ENCODE measurements at places on chromosomes 6 and 20.

DNA sequence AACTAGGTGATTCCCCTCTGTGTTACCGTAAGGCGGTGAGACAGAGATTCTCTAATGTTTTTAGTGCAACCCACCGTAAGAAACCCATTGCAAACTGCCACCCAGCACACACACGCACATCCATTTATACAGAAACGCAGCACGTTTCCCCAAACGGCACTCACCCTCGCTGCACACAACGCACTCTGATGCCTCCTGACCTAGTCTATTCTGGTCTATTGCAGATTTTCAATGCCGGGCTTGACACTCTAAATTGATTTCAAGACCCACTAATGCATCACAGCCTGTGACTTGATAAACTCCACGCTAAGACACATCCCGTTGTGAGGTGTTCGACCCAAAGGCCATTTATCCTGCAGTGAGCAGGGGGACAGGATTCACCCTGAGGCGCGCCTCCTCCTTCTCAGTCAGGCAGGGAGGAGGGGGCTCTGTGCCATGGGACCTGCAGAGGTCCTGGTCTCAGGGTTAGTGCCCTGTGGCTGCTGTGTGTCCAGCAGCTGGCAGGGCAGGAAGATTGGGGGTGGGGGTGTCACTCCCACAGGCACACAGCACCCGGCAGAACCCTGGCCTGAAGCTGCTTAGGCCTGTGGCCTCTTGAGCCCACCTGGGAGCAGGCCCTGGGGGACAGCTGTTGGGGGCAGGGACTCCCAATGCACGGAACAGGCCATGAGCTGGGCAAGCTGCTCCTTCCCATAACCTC is 335.6 kb downstream of the PREX1 start:
- no peak for DNase-seq

DNA sequence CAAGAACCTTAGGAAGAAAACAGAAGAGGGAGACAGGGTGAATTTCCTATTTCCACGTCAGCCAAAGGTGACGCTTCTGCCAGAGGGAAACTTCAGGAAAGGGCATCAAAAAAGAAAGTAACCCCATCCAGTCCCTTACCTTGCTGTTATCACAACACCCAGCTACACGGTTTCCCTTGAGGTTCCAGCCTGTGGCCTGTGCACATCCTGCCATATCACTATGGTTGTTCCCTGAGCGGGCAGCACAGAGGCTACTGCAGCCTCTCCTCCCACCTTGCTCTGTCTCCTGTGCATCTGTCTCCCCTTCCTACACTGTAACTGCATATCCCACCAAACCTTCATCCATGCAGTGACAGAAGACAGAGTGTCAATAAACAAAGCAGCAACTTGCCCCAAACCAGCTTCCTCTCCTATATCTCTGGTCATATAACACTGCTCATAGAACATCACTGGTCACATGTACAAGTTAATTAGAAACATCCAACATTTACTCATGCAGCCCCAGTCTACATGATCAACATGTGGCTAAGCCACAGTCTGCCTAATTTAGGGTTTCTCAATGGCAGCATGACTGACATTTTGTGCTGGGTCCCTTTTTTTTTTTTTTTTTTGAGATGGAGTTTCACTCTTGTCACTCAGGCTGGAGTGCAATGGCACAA is 54.7 kb downstream of the GFOD1 start:
- no peak for DNase-seq

DNA sequence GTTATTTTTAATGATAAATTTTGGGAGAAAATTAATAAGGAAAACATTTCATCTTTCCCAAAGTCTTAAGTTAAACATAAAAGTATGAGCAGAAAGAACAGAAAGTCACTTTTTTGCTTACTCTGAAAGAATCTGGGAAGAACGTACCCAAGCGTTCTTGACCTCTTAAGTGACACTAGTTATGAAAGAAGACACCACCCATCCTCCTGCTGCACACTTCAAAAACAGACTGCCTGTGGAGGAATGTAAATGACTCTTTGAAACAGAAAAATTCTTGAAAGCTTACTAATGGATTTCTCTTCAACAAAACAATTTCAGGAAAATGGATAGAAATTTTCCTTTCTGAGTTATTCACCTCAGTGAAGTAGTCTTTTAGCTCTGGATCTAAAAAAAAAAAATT is 227.7 kb downstream of the MEI4 start:
- DNase-seq = no peak

DNA sequence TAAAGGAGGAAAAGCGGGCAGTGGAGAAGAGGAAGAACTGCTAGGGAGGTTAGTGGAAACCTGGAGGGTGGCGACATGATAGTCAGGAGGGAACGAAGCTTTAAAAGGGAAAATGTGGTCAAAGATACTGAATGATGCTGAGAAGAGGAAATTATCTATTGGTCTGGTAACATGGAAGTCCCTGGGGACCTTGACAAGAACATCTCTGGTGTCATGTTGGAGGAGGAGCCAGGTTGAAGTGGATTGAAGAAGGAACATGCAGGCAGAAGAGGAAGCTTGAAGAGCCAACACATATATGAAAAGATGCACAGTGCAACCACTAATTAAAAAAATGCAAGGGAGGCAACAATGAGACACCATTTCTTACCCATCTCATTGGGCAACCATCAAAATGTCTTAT is 251.9 kb upstream of the RNF24 start:
- DNase-seq = no peak

DNA sequence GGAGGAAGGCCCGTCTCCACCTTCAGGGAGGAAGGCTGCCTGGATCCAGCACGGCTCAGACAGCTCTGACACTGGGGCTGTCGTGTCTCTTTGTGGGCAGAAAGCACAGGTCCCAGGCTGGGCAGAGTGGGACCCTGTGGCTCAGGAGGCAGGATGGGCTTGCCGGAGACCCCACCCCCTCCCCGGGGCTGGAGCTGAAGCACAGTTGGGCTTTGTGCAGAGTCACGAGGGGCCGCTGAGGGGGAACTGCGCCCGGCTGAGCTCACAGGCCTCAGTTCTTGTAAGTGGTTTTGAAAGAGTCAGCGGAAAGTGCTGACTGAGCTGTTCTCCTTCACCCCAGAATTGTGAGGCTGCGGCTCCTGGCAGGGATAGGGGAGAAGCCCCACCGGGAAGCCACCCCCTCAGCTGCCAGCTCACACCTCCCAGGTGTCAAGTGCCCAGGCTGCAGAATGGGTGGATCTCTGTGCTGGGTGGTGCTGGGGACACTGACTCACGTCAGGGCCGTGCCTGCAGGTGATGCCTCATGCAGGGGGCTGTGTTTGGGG is 145.5 kb upstream of the RNF24 start:
- DNase-seq = no peak

DNA sequence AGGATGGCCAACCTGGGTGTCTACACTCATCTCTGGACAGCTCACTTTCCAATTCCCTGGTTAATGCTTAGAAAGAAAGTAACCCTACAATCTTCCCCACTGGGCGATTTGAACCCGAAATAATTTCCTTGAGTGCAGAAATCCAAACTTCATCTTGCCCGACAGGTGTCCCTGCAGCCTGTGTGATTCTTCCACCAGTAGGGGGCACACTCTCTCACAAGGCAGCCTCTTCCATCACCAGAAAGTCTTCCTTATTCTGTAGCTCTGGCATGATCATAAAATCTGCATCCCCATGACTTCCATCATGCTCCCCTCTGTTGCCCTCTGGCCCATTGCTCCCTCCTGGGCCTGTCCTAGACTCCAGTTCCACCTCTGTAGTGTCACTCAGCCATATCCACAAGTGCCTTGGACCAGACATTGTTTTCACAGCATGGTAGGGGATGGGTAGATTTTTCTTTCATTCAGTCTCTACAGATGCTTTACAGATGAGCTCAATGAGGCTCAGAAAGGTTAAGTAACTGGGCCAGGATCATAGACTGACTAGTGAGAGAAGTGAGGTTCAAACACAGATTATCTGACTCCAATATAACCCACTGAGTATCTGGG is 170.4 kb upstream of the SPTLC3 start:
- DNase-seq = no peak

DNA sequence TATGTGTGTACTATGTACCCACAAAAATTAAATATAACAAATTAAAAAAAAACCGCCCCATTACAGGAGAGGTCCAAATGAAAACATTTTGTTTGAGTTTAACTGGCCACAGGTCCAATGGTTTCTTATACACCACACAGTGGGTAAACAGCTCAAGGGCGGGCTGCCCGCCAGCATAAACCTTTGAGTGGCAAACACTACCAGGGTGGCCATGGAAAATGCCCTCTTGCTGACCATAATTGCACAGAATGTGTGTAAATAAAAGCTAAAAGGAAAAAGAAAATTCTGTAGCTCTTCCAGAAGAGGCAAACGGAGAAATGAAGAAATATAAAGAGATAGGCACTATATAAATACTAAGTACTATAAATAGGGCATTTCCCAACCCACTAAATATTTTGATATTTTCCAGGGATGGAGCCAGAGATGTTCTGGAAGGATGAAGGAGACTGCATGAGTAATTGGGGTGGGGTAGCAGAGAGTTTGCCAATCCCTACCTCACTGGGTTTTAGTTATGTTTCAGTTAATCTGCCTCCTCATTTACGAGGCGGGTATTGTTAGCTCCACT is 1.1 kb upstream of the CDC5L start:
- no peak for DNase-seq

GRCh38 chr6:126944512-126944911 is 174.0 kb upstream of the RSPO3 start:
- DNase-seq = no peak

DNA sequence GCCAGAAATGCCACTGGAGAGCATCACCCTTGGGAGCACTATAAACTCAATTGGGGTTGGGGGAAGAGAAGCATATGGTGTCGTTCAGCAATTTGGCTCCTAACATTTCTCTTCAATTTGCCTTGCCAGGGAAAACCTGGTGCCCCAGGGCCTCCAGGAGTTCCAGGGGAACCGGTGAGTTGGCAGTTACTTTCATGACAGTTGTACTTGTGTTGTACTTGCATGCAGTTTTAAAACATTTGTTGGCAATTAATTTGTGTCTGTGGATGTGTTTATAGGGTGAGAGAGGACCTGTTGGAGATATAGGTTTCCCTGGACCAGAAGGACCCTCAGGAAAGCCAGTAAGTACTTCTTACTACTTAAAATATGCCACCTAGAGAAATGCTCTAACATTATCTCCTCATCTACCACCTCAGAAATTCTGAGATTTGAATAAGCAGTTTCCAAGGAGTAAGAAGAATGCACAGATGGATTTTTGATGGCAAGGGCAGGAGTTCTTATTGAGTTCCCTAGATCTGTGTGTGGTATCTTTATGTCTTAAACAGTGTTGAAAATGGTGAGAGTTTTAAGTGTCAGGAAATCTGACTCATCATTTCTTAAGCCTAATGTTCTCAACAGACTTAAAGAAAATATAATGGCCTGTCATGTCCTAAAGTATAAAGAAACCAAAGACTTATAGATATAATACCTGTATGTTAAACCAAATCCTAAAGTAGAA is 122.5 kb downstream of the COL9A1 start:
- no peak for DNase-seq

GRCh38 chr6:75317503-75318206 is 33.1 kb upstream of the TMEM30A start:
- DNase-seq = no peak

DNA sequence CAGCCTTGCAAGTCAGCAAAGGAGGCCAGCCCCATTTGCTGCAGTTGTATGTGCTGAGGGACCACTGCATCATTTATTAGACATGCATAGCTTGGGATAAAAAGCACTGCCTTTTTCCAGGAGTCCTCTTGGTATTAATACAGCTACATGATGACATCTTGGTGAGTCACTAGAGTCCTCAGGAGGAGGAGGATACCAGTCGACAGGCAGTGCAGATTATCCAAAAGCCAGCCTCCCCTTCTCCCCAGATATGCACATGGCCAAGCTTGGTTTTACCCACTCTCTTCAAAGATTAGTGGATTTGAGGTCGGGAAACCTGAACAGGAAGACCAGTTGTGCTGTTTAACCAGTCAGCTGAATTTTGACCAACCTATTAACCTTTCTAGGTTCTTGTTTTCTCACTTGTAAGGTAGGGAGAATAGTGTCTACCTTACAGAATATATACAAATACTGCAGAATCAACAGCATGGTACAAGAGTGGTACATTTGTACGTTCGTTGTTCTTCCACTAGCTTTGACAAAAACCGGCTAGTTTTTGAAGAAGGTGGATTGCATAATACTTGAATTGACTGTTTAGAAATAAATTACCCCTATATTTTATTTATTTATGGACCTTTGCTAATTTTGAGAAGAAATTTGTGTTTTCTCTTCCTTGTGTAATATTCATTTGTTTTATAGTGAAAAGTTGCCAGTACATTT is 31.9 kb downstream of the VAPB start:
- no peak for DNase-seq

DNA sequence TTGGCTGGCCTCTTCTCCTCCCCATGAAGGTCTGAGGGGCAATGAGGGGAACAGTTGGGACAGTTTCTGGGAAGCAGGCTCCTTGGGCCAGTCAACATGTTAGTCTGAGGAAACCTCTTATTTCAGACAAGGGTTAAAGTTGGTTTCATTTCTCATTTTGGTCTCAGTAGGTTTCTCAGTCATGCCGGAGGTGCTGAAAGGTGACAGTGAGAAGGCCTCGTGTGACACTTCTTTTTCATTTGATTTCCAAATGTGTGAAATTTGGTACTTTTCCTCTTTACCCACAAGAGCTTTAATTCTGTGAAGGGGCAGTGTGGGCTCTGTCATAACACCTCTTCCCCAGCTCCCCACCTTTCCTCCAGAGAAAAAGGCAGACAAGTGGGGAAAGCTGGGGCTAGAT is 7.5 kb upstream of the GLP1R start:
- no peak for DNase-seq
